A549 treated with CORT108297 at 1 μM for 4 hours (cell line): ENCODE measurements at places on chromosomes 11 and 22. TPM values are rescaled to one million over a fixed set of nuclear protein-coding genes. Genes with fewer than 3 reads are reported as not detected.

Gene SLC22A25
- not detected in 5 replicates for total RNA-seq

Gene SGSM1
- total RNA-seq = 0.18 to 0.64 TPM (median 0.29 TPM) in 5 replicates

Gene PHLDA2
- 97.7 to 149 TPM (median 122 TPM) in 5 replicates for total RNA-seq

Gene UPK3A
- not detected in 5 replicates for total RNA-seq

Gene FAR1
- total RNA-seq = 41.3 to 61.6 TPM (median 56.8 TPM) in 5 replicates

Gene CAPN5
- 6.8 to 9.8 TPM (median 8.6 TPM) in 5 replicates for total RNA-seq

Gene KDM4D
- total RNA-seq = 0.26 to 0.45 TPM (median 0.39 TPM) in 5 replicates

Gene OLFML1
- 0.03 TPM in 1 of 5 replicates, not detected in the others for total RNA-seq

Gene OMP
- not detected in 5 replicates for total RNA-seq

Gene SAA4
- not detected in 5 replicates for total RNA-seq

Gene CHRDL2
- 3.0 to 5.2 TPM (median 4.0 TPM) in 5 replicates for total RNA-seq

Gene TIMP3
- 1.5 to 2.7 TPM (median 1.9 TPM) in 5 replicates for total RNA-seq

Gene TSGA10IP
- total RNA-seq = not detected in 5 replicates

Gene LRRN4CL
- total RNA-seq = 0.04 to 0.21 TPM (median 0.05 TPM) in 4 of 5 replicates, not detected in the other

Gene GSTT2B
- total RNA-seq = 0.21 to 0.47 TPM (median 0.35 TPM) in 5 replicates

Gene FEN1
- total RNA-seq = 96.4 to 111 TPM (median 103 TPM) in 5 replicates

Gene DLAT
- total RNA-seq = 24.4 to 33.2 TPM (median 28.3 TPM) in 5 replicates

Gene RAG1
- total RNA-seq = 0.09 to 0.64 TPM (median 0.32 TPM) in 5 replicates

Gene YIF1A
- 94.0 to 127 TPM (median 124 TPM) in 5 replicates for total RNA-seq

Gene SLC22A8
- total RNA-seq = not detected in 5 replicates

Gene NCF4
- 0.07 TPM in 1 of 5 replicates, not detected in the others for total RNA-seq

Gene PKDREJ
- not detected in 5 replicates for total RNA-seq

Gene SHANK3
- total RNA-seq = 3.0 to 5.7 TPM (median 4.6 TPM) in 5 replicates

Gene CSRP3
- total RNA-seq = not detected in 5 replicates

Gene RRM1
- total RNA-seq = 74.6 to 96.8 TPM (median 78.3 TPM) in 5 replicates

Gene ASPHD2
- total RNA-seq = 0.71 to 1.5 TPM (median 1.4 TPM) in 5 replicates

Gene PGAP2
- total RNA-seq = 20.1 to 23.4 TPM (median 22.3 TPM) in 5 replicates

Gene POTEH
- not detected in 5 replicates for total RNA-seq

Gene ALX4
- total RNA-seq = 3.8 to 5.7 TPM (median 5.2 TPM) in 5 replicates

Gene CYP2D6
- 0.43 to 0.61 TPM (median 0.52 TPM) in 5 replicates for total RNA-seq

Gene OSM
- total RNA-seq = 0.05 TPM in 1 of 5 replicates, not detected in the others

Gene PCNX3
- total RNA-seq = 25.5 to 41.3 TPM (median 38.9 TPM) in 5 replicates

Gene ZPR1
- 48.4 to 58.2 TPM (median 54.6 TPM) in 5 replicates for total RNA-seq

Gene DEFB131B
- not detected in 5 replicates for total RNA-seq

Gene CSTPP1
- total RNA-seq = 25.5 to 36.7 TPM (median 30.6 TPM) in 5 replicates

Gene CEP126
- 2.9 to 4.1 TPM (median 3.4 TPM) in 5 replicates for total RNA-seq

Gene MMP27
- not detected in 5 replicates for total RNA-seq

Gene BRSK2
- 5.4 to 8.3 TPM (median 6.9 TPM) in 5 replicates for total RNA-seq

Gene OR52I2
- total RNA-seq = not detected in 5 replicates

Gene INSC
- not detected in 5 replicates for total RNA-seq

Gene CBLIF
- not detected in 5 replicates for total RNA-seq

Gene RPUSD4
- total RNA-seq = 17.8 to 18.6 TPM (median 18.3 TPM) in 5 replicates

Gene TYR
- not detected in 5 replicates for total RNA-seq

Gene GANAB
- total RNA-seq = 238 to 279 TPM (median 270 TPM) in 5 replicates

Gene C11orf21
- total RNA-seq = not detected in 5 replicates

Gene CHRM1
- 0.02 to 0.16 TPM (median 0.03 TPM) in 4 of 5 replicates, not detected in the other for total RNA-seq

Gene CALCB
- total RNA-seq = 0.07 to 0.09 TPM in 2 of 5 replicates, not detected in the others

Gene CHKB
- total RNA-seq = 15.1 to 22.6 TPM (median 21.0 TPM) in 5 replicates

Gene CABP4
- 0.03 TPM in 1 of 5 replicates, not detected in the others for total RNA-seq

Gene SNRPD3
- total RNA-seq = 141 to 267 TPM (median 149 TPM) in 5 replicates

Gene SMTNL1
- total RNA-seq = not detected in 5 replicates

Gene ANO1
- total RNA-seq = 1.2 to 2.0 TPM (median 1.4 TPM) in 5 replicates
